ENCODE measurements at places on chromosomes 1 and 21.
A peak's percentile ranks its signal among the peaks of the same experiment; 100 is the strongest.

- no peak for DNase-seq
These were observed 85.7 kb downstream of the HMGB4 start for GRCh38 chr1:33949570-33949969.

GRCh38 chr21:34908419-34909055 is 140.6 kb downstream of the RUNX1 start:
- DNase-seq = no peak

DNA sequence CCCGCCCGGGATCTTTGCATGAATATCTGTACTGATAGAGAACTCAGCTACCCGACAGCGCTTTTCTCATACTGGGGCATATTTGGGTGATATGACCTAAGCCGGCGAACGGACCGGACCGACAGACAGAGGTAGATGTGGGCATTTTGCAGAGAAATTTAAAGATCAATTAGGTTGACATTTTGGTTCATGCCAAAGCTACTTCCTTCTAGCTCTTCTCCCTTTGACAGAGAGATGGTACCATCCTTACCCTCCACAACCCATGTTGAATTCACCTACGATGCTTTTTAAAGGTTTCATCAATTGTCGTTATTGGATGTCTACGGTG is 459 bp downstream of the ARV1 start:
- peak; percentile 1 for DNase-seq

DNA sequence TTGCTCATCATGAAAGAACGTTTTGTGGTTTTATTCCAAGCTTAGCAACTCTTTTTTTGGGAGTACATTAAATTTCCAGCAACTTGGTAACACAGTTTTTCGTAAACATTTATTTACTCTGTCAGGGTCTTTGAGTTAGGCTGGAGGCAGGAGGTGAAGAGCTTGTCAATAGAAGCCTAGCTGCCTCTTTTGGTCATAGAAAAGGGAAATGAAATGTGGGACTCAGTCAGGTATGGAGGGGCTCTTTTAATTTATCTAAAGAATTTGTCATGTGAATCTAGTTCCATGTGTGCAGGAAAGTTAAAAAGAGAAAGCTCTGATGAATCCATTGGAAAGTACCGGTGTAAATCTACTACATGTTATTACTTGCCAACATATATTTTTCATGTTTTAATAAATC is 45.9 kb upstream of the PRMT6 start:
- DNase-seq = no peak

- DNase-seq = no peak
These were observed 281.4 kb downstream of the RPS6KC1 start for GRCh38 chr1:213332491-213332890.

DNA sequence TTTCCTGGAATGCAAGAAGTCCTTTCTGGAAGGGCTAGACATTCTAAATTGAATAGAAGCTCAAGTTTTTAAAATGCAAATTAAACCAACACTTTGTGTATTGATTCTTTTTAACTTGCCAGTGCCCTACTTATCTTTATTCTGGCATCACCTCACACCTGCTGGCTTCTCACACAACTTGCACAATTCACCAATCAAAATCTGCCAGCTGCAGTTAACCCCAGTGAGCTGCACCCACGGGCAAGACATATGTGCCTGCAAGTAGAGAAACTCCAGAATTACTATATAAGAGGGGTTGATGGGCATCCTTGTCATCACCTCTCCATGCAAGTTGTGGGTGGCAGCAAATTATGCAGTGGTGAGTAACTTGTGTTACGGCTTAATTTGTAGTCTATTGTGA is 11.7 kb upstream of the PLPPR4 start:
- DNase-seq = no peak

DNA sequence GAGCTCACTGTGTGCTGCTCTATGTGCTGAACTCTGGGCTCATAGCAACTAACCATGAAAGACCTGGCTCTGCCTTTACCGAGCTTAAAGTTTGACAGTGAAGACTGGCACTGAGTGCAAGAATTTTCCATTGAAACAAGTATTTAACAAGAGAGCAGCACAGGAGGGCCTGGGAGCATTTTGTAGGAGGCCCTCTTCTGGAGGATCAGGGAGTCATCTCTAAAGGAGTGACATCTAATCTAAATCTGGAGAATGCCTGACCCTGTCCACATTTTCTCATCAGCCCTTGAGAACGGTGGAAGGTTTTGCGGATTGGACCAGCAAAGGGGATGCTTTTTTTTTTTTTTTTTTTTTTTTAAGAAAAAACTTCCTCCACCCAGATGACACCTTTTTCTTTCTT is 150.8 kb downstream of the ROR1 start:
- DNase-seq = no peak

GRCh38 chr1:203223012-203223775 is 6.3 kb downstream of the CHIT1 start:
- DNase-seq = no peak

GRCh38 chr1:81873946-81874345 is 73.2 kb downstream of the ADGRL2 start:
- no peak for DNase-seq

- peak; percentile 30 for DNase-seq
These were observed 16.9 kb downstream of the NPHP4 start for GRCh38 chr1:5975133-5975880.

DNA sequence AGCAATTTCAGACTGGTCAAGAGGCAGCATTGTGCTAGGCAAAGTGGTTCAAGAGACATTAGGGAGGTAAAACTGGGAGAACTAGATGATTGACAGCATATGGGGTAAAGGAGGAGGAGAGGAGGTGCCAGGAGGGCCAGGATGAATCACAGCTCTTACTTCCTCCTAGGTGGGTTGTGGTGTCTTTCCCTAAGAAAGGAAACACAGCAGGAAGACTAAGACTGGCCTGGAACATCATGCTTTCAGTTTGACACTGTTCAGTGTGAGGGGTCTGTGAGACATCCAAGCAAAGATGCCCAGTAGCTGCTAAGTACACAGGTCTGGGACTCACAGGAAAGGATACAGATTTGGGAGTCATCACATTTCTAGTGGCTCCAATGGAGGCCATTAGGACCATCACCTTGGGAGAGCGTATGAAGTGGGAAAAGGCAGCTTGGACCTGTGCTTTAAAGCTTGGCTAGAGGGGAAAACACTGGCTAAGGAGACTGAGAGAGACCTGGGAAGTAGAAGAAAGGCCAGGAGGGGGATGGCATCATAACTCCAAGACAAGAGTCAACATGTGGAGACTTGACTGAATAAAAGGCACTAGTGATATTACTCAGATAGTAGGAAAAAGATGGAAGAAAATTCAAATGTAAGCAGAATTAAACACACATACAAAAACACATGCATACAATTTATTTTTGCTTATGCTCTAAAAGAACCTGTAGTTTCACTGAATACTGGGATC is 17.3 kb downstream of the CD58 start:
- peak; percentile 65 for DNase-seq

- no peak for DNase-seq
These were observed 12.9 kb upstream of the FTCD start for GRCh38 chr21:46168238-46168637.

GRCh38 chr1:245019910-245020486 is 134.8 kb upstream of the KIF26B start:
- DNase-seq = no peak

- no peak for DNase-seq
These were observed 21.6 kb downstream of the METTL13 start for GRCh38 chr1:171803045-171803444.

- DNase-seq = peak; percentile 79
These were observed 16.2 kb upstream of the LIN9 start for GRCh38 chr1:226325178-226325577.

- DNase-seq = no peak
These were observed 10.4 kb upstream of the SPATC1L start for GRCh38 chr21:46194374-46195334.

- no peak for DNase-seq
These were observed 72.7 kb upstream of the FAM20B start for GRCh38 chr1:178953034-178953433.
